ENCODE measurements at places on chromosomes 1 and 21. TPM values are rescaled to one million over a fixed set of nuclear protein-coding genes. Genes with fewer than 3 reads are reported as not detected.

GRCh38 chr1:9014475-9015375 is 11.5 kb downstream of the SLC2A7 start:
- no peak for DNase-seq

- no peak for DNase-seq
These were observed 279.9 kb upstream of the ADAMTS5 start for GRCh38 chr21:27246741-27247140.

The SRRM1 gene
- 90.5 TPM for total RNA-seq

- no peak for DNase-seq
These were observed 24.6 kb upstream of the PLA2G2C start for GRCh38 chr1:20210736-20211460.

GRCh38 chr1:204962742-204963632 is 80.0 kb upstream of the CNTN2 start:
- no peak for DNase-seq

DNA sequence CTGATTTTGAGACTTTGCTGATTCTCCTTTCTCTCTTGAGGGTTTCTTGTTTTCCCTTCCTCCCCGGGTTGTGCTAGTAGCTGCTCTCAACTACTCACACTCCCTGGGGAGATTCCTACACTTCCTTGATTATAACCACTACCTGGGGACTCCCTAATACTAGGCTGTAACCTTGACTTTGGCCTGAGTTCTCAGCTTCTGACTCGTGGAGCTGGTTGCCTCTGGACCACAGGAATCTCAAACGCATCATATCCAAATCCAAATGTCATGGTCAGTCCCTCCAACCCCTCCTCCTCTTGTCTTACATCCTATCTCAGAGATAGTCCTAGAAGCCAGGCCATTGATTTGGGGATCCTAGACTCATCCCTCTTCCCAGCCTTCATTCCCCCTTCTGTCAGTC is 12.0 kb downstream of the MOV10 start:
- DNase-seq: no peak

DNA sequence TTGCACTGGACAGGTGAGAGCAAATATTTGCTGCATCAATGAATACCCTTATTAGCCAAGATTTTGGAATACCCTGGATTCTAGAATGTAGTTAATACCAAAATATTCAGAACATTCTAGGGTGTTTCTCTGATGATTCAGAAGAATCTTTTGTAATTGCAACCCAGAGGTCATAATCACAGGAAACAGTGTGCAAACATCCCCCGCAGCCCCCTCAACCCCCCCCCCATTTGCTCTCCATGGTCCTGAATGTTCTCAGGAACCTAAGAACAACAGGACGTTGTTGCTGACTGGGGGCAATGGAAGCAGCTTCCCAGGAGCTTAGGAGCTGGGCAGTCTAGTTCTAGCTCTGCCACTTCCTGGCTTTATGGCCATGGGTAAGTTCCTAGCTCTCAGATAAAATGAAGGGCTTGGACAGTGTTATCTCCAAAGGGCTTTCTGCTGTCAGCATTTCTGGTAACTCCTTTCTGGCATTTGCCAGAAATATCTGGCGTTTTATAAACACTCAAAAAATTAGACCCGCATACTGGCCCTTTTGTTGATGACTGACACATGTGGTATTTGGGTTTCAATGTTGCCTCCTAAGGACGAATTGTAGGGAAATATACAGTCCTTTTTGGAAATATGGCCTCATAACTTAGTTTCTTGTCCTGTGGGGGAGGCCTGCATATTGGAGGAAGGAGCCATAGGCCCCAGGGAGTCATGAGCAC is 178.6 kb downstream of the RRAGC start:
- no peak for DNase-seq

DNA sequence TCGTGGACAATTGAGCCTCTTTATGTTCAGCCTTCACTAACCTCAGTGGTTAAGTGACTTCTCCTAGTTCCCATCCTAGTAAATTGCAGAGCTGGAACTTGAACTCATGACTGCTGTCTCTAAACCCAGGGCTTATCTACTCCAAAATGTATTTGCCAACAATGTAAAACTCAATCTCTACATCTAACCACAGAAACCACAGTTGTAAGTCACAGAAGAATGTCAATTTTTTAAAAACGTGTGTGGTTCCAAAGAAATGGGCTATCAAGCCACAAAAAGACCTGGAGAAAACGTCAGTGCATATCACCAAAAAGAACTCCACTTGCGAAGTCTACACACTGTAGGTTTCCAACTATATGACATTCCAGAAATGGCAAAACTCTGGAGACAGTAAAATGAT is 172.6 kb upstream of the HMCN1 start:
- no peak for DNase-seq

DNA sequence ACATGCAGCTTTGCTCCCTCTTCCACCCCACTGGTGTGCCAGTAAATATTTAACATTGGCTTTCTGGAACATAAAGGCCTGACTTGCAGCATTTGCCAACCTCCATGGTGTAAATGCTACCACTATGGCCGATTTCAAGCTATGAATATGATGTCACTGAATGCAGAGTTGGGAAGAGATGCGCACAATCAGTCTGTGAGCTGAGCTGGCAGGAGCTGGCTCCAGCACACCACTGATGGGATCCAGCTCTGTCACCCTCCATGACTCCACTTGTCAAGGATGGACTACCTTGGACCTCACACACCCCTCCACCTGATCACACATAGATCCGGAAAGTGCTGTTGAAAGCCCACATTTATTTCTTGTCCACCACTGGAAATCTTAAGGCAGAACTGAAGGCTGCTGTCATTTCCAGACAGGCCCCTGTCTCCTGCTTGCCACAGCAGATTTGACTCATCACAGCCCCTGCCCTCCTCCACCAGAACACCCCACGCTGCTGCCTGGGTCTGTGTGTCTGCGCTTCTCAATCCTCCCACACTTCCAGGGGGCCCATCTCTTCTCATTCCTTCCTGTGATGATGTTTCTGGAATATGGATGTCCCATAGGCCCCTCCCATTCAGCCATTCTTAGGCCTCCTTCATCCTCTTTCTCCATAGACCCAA is 82.2 kb upstream of the BCAR3 start:
- DNase-seq: no peak

GRCh38 chr1:69947837-69948236 is 257.5 kb downstream of the LRRC40 start:
- DNase-seq: no peak

The G0S2 gene
- total RNA-seq: 15.1 TPM

DNA sequence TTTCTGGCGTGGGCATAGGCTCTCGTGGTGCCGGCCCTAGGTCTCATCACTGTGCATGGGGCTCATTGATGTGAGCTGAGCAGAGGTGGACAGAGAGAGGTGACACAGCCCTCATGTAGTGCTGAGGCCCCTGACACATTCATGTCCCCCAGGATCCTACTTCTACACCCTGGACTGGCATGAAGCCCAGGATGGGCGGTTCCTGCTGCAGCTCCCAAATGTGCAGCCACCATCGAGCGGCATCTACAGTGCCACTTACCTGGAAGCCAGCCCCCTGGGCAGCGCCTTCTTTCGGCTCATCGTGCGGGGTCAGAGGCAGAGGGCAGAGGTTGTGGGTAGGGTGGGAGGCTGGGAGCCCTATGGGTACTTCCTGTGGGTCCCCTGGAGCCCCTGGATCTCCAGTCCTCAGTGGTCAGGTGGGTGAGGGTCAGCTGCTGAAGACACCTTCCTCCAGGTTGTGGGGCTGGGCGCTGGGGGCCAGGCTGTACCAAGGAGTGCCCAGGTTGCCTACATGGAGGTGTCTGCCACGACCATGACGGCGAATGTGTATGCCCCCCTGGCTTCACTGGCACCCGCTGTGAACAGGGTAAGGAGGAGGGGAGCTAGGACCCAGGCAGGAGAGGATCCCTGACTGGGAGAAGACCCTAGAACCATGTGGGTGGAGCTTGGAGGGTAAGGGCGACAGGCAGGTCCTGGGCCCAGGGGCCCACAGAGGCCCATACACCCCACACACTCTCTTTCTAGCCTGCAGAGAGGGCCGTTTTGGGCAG is 6.1 kb downstream of the TIE1 start:
- no peak for DNase-seq

GRCh38 chr1:76237211-76237610 is 162.7 kb downstream of the ST6GALNAC3 start:
- DNase-seq: no peak

DNA sequence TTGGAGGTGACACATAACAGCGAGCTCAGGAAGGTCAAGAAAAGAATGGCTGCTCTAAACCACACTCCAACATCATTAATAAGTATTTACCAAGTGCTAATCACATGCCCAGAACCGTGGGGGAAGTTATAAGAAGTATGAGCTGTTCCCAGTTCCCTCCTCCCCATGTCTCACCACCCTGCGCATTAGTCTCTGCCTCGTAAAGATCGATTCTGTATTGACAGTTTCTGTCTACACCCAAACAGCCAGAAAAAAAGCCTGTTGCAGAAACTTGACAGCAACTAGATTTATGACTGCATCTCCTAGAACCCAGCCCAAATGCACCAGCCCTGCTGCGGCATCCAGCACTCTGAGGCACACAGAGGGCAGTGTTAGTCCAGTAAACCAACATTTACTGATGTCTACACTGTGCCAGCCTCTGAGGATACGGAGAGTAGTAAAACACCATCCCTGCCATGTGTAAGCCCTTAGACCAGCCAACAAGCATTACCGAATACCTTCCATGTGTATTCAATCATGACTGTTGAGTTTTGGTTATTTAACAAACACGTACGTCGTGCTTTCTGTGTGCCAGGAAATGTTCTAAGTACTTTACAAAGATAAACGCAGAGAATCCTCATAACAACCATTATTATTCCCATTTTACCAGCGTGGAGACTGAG is 63.6 kb upstream of the ZBTB40 start:
- no peak for DNase-seq

The RAB42 gene
- total RNA-seq: not detected

DNA sequence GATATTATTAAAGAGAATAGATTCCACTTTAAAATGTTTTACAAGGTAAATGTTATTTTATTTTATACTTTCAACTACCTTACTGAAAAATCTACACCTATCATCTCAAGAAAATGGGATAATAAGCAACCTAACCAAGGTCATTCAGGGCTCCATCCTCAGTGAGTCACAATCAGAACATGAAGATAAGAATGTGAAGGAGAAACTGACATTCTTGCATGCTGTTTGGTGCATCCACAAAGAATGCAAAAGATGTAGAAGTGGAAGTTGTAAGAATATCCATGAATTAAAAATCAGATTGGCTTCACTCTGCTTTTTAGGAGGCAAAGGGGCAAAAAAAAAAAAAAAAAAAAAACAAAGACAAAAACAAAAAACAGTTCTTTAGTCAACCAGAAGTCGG is 6.5 kb downstream of the WARS2 start:
- no peak for DNase-seq

DNA sequence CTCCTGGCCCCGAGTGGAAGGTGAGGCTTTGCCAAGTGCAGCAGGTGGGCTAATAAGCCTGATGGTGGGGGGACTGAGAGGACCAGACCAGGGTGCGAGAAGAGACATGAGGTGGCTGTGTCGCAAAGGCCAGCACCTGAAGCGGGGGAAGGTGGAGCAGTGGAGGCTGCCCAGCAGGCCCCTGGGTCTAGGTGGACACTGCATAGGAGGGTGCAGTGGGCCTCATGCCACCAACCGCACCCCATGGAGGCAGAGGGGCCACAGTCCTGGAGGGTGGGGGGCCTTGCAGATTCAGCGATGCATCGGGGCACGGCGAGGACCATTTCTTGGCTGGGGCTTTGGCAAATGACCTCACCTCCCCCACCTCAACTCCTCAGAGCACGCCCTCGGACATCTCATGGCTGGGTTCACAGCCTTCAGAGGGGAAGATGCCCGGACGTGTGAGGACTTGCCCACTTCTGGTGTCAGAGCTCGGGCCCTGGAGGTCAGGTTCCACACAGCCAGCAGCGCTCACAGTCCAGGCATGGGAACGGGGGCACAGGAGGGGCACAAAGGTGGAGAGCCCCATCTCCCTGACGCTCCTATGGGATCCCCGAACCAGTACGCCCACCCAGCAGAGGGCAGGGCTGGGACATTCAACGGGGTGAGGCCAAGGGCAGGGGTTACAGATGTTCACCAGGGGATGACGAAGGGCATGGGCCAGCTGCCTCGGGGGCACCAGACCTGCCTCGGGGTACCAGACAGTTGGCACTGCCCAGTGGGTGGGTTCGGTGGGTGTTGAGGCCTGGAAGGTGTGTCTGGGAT is 35.4 kb downstream of the UBE2G2 start:
- no peak for DNase-seq

The CELA3A gene
- not detected for total RNA-seq

The BCL2L15 gene
- total RNA-seq: not detected

GRCh38 chr1:45796381-45796780 is 7.0 kb upstream of the MAST2 start:
- DNase-seq: no peak

DNA sequence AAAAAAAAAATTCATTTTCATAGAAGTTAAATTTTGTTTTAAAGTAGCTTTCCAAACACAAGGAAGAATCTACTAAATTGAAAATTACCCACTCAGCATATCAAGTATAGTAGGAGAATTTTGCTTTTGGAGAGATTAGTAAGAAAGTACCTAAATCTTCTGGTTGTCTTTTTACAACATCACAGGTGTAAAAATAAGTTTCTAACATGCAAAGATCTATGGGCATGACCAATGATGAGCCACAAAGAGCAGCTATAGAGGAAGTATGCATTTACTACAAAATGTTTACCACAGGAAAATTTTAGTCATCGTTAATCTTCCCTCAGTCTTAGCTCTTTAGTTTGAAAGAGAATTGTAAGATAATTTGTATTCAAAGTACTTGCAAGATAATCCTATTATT is 28.1 kb downstream of the ANGPTL3 start:
- no peak for DNase-seq

The AGT gene
- total RNA-seq: 79.0 TPM

GRCh38 chr1:203722909-203723308 is 42.1 kb upstream of the LAX1 start:
- DNase-seq: no peak

The RNU1-4 gene
- total RNA-seq: under 0.01 TPM

The MSH4 gene
- not detected for total RNA-seq

The EXO1 gene
- not detected for total RNA-seq

GRCh38 chr1:27394925-27395324 is 2.5 kb downstream of the GPR3 start:
- no peak for DNase-seq

DNA sequence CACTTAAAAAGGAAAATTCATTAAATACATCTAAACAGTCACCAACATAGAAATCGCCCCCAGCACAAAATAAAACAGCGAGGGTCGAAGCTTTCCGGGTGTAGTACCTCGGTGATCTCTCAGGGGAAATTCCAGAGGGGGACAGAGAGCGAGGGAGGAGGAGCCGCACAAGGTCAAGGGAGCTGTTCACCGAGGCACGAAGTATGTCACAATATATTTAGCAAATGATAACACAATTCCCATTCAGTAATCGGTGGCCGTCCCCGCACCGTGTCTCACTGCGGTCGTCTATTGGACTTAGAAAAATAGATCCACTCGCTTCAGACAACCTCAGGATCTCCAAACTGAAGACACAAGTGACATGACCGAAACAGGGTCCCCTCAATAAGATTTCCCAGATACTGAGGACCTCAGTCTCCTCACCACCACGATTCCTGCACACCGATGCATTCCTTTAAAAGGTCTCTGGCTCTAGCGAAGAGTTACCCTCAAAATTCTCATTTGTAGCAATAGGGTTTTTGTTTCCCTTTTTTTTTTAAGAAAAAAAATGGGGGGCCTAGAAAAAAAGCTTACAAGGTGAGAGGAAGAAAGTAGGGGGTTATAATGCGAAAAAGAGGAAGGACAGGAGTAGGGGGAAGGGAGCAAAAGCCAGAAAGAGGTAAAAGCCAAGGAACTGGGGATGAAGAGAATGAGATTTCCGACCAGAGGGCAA is 1.1 kb downstream of the LPGAT1 start:
- DNase-seq: no peak

The C4BPB gene
- not detected for total RNA-seq

- DNase-seq: no peak
These were observed 113.6 kb downstream of the SYT2 start for GRCh38 chr1:202596638-202597037.
